ENCODE measurements at places on chromosomes 12 and 14.

DNA sequence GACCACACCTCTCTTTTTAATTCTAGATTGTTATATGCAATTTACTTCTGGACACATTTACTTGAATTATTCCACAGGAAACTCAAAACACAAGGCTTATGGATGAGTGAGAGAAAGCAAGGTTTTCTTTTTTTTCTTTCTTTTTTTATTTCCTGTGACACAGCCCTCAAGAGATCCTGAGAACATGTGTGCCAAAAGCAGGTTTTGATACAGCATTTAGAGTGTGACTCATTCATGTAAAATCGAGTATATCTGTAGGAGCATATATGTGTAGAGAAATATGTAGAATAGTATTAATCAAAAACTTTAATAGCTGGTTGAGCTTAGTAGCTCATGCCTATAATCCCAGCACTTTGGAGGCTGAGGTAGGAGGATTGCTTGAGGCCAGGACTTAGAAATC, 4.4 kb upstream of the MAX start:
- DNase-seq, result no peak

- no peak for DNase-seq
These were observed 31.4 kb downstream of the VWF start for GRCh38 chr12:6092784-6093722.

- DNase-seq, result peak; percentile 67
These were observed 568.3 kb downstream of the TMEM121 start for GRCh38 chr14:106094654-106095189.

- DNase-seq, result no peak
These were observed 43.5 kb downstream of the BCAT1 start for GRCh38 chr12:24905431-24905830.
